Endodermal cell (in vitro differentiated cells): ENCODE measurements at places on chromosomes 11 and 22.

- DNase-seq, result no peak
- H3K4me3 ChIP-seq, result no peak overlapping the region
- H3K27ac ChIP-seq, result no peak overlapping the region
- no peaks in the 10 kb centered on the region for H3K27me3 ChIP-seq
Observed at GRCh38 chr22:19995611-19996339, 20.8 kb downstream of the ARVCF start.

GRCh38 chr11:122062763-122063162 lies 53.3 kb downstream of the BLID start:
- DNase-seq, result no peak
- no peak overlapping the region for H3K4me3 ChIP-seq
- H3K27me3 ChIP-seq, result no peaks in the 10 kb centered on the region
- H3K27ac ChIP-seq, result no peak overlapping the region
- no peaks in the 10 kb centered on the region for H3K36me3 ChIP-seq
- H3K4me1 ChIP-seq, result no peaks in the 10 kb centered on the region

DNA sequence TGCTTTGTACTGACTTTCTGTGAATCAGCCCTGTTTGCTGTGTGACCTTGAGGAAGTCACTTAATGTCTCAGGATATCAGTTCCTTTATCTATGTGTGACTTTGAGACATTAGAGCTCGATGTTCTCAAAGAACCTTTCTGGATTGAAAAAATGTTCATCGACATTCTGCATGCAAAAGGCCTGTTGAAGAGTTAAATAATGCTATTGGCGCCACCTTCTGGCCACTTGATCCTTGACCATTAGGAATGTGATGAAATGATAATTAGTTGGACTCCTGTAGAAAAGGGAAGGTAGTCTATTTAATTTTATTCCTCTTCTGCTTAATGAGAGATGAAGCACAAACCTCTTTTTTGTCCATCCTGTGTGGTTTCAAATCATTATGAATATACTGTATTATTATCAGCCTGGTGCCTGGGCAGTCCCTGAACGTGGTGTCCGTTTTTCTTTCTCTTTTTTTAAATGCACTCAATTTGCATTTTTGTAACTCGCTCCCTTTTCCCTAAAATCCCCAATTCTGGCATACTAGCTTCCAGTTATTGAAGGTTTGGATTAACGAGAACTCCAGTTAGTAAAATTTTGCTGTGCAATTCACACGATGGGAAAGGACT lies 20.7 kb downstream of the ELF5 start:
- no peaks in the 10 kb centered on the region for H3K36me3 ChIP-seq
- H3K27ac ChIP-seq, result no peak overlapping the region
- no peak overlapping the region for H3K4me3 ChIP-seq

- peaks cover 23% of the 10 kb centered on the region for H3K4me1 ChIP-seq
- H3K4me3 ChIP-seq, result no peak overlapping the region
- no peak for DNase-seq
Observed at GRCh38 chr11:134743820-134744195, 331.8 kb upstream of the B3GAT1 start.

DNA sequence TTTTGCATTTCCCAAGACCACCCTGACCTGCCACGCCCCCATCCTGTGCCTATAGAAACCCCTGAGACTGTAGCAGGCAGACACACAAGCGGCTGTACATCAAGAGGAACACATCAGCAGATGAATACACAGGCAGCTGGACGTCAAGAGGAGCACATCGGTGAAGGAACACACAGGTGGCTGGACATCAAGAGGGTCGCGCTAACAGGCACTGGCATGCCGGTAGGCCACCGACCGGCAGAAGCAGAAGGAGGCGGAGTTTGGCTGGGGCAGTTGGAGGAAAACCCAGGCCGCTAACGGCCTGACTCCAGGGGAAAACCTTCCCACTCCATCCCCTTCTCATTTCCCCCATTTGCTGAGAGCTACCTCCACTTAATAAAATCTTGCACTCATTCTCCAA lies 5.4 kb upstream of the IPO7 start:
- H3K27me3 ChIP-seq, result no peaks in the 10 kb centered on the region
- DNase-seq, result peak; percentile 49
- no peak overlapping the region for H3K4me3 ChIP-seq
- no peak overlapping the region for H3K27ac ChIP-seq
- H3K4me1 ChIP-seq, result no peaks in the 10 kb centered on the region

DNA sequence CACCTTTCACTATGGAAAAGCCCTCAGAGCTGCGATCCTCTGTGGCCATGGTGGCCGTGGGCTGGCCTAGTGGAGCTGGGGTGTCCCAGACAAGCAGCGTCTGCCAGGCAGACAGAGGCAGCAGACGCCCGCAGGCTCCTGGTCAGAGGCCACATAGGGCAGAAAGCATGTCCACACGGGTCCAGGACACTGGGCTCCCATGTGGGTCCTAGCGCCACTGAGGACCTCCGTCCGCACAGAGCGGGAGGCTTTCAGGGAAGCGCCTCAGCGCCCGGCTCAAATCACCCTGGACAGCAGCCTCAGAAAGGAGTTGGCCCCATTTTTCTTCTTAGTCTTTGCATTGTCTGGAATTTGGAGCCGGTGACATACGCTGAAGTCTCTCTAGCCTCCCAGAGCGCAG lies 389.7 kb downstream of the BRD1 start:
- H3K4me1 ChIP-seq, result no peaks in the 10 kb centered on the region
- no peak overlapping the region for H3K4me3 ChIP-seq
- no peak overlapping the region for H3K27ac ChIP-seq
- H3K27me3 ChIP-seq, result no peaks in the 10 kb centered on the region
- DNase-seq, result peak; percentile 38
